ENCODE measurements at places on chromosomes 7 and 10.

DNA sequence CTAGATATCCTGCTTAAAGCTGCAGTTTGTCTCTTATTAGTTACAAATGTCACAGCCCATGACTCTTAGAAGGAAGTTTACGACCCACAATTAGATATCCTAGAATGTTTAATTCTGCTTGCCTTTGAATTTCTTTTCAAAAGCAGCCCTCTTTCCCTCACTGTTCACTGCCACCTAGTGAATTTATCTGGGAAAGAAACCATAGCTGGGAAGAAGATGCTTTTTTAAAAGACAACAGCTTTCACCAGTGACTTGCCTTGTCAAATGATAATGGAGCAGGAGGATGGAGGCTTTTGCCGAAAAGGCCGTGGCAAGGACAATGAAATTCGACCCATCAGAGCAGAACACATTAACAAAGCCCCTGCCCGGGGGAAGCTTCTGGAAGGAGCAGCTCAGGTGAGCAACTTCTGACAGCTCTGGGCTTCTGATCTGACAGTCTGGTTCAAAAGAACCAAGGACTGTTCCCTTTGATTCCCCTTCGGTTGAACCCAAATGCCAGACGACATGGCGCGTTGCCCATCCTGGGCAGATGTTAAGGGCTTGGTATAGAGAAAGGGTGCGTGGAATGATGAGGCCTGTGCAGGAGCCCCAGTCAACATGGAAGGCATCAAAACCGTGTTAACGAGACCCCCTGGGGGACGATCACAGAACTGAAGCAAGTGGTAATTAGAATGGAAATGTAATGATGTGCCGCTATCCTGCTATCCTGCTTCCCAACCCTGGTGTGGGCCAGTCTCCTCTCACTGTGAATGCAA lies 236.8 kb downstream of the FRMD4A start:
- DNase-seq, result peak; percentile 63

DNA sequence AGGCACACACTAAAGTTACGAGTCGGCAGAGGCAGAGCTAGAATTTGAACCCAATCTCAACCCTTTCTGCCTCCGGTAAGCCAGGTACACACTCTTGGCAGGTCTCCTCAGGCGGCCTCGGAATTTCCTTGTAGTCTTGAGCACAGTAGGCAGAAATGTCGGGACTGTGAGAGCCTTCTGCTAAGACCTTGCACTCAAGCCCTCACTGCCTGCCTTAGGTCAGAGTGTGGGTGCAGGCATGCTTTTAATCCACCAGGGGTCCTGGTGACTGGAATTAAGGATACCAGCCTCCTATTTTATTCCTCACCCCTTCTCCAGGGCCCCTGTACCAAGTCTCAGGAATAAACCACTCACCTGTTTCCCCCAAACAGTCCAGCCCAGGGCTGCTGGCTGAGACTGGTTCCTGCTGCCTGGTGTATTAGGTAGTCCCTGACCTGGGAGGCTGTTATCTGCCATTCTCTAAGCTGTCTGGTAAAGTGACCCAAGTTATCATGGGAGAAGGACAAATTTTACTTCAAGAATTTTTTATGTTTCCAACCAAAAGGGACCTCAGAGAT lies 855 bp downstream of the ATP6V1F start:
- peak; percentile 71 for DNase-seq

- DNase-seq, result no peak
These were observed 152.1 kb downstream of the JAZF1 start for GRCh38 chr7:28028471-28028870.

DNA sequence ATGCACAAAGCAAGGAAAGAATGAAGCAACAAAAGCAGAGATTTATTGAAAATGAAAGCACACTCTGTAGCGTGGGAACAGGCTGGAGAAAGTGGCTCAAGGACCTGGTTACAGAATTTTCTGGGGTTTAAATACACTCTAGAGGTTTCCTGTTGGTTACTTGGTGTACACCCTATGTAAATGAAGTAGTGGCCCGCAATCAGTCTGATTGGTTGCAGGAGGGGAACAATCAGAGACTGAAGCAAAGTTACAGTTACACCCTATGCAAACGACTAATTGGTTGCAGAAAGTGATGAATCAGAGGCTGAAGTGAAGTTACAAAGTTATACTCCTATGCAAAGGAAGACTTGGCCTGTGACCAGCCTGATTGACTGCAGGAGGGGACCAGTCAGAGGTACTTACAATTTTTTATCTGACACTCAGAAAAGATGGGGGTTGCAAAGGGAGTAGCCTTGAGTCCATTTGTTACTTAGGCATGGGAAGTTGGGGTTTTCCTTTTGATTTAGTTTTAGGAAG lies 3.6 kb upstream of the MTPN start:
- DNase-seq, result no peak

DNA sequence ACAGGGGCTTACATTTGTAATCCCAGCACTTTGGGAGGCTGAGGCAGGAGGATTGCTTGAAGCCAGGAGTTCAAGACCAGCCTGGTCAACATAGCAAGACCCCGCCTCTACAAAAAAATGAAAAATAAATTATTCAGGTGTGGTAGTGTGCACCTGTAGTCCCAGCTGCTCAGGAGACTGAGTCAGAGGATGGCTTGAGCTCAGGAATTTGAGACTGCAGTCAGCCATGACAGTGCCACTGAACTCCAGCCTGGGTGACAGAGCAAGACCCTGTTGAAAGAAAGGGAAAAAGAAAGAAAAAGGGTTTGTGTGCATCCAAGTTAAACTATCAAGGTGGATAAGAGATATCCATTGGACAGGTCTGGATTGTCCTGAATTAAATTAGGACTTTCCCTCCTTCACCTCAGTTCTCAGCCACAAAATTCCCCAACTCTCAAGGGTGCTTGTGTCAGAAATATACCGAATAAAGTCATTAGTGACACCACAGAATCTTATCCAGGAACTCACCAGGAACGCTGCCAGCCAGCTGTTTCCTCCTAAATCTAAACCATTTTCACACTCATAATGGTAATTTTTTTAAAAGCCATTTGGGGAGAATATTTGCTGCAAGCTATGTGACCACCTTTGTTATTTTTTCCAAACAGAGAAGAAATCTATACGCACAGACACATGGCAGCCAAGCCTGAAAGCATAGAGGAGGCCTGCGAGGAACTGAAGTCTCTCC lies 12.0 kb downstream of the AFAP1L2 start:
- DNase-seq, result no peak

- DNase-seq, result peak; percentile 46
These were observed 75.6 kb downstream of the SLC37A3 start for GRCh38 chr7:140322759-140323158.

- no peak for DNase-seq
These were observed 75.9 kb downstream of the BUB3 start for GRCh38 chr10:123229927-123230630.

DNA sequence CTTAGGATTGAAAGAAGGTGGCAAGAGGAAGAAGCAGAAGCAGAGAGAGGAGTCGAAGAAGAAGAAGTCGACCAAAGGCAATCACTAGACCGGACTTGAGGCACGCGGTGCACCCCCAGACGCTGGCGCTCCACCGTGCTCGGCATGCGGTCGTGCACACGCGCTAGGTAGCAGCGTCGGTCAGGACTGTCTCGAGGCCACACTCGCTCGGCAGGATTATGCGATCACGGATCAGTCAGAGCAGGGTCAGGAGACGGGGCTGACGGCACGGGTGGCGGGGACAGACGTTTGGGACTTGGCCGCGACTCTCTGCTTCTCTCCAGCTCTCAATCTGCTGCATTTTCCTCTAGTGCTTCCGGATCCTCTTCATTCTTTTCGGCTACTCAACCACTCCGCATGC lies 79.2 kb downstream of the DNAJB6 start:
- no peak for DNase-seq

DNA sequence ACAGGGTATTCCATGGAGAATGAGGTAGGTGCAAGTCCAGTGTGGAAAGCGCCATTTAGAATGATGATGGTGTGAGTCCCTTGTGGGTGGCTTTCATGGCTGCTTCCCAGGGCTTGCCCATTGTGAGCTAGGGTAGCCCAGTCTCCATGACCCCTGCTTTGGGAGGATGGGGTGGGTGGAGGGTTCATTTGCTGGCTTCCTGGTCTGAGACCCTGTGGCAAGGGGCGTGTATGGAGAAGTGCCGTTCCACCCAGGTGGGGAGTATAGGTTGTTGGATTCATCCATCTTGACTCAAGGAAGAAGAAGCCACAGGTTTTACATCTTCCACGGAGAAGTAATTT lies 27.7 kb downstream of the CCM2 start:
- no peak for DNase-seq

GRCh38 chr10:118571123-118571522 lies 24.3 kb downstream of the PRLHR start:
- no peak for DNase-seq

Measured in H9 (cell line).